Muscle of back (tissue), 13 donors: ENCODE measurements at places on chromosomes 7 and 10.

GRCh38 chr10:91247360-91248111 lies 27.1 kb downstream of the PCGF5 start:
- DNase-seq = no peak

DNA sequence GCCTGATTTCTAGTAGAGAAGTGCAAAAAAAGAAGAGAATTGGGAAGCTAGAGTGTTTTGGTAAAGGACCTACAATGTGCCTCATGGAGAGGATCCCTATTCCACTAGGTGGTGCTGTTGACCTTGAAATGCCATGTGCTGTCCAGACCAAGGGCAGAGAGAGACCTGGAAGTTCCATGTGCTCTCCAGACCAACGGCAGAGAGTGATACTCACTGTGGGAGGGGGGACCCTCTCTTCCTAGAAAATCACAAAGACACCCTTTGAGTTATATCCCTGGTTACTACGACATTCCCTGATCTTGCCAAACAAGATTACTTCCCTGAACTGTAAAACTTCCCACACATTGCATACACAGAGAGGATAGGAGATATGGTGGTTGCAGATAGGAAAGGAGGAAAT lies 212.7 kb upstream of the ZNF804B start:
- no peak for DNase-seq

- DNase-seq = no peak
Measured at GRCh38 chr10:122567056-122567660, 6.6 kb downstream of the DMBT1 start.

- no peak for DNase-seq
Measured at GRCh38 chr10:132386419-132386831, 10.6 kb upstream of the PWWP2B start.

- DNase-seq = no peak
Measured at GRCh38 chr10:128416231-128416630, 290.0 kb upstream of the MKI67 start.

DNA sequence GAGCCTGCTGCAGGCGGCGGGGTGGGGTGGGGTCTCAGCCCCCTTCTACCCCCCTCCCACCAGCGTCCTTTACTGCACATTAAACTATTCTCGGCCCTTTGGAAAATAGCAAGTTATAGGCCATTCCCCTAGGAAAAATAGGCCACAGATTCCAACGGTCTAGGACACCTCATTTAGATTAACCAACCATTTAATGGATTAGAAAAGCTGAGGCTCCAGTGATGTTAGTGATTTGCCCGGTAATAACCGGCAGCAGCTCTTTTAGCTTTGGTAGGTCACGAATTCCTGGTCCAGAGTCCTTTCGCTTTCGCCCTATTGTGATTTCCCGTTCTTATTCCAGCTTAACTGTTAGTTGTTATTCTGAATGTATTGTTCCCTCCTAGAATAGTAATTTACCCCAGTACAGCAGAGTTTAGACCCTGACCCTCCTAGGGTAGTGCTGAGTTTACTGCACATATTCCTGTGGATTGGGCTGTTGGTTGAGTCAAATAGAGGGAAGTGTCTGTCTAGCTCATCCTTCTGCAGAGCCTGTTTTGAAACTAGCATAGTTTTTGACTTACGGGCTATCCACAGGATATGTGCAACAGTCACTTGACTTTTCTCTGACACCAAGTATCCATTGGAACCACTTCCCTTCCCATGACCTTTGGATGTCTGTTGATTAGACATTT lies 754 bp downstream of the GSTO1 start:
- DNase-seq = peak; percentile 43

DNA sequence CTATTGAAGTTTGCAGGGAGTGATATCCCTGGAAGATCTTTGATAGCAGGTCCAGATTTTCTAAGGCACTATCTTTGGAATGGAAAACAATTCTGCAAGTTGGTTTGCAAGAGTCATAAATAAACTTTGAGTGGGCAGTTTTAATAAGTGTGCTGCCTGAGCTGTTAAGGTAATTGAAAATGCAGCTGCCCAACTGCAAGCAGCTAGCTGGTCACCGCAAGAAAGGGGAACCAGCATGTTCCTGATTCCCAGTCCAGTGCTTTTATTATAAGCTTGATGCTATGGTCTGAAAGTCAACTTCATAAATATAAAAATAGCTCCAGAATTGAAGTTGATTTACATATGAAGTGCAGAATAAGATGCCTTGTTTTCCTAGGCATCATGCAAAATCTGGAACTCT lies 308.4 kb downstream of the ZNF248 start:
- DNase-seq = no peak

DNA sequence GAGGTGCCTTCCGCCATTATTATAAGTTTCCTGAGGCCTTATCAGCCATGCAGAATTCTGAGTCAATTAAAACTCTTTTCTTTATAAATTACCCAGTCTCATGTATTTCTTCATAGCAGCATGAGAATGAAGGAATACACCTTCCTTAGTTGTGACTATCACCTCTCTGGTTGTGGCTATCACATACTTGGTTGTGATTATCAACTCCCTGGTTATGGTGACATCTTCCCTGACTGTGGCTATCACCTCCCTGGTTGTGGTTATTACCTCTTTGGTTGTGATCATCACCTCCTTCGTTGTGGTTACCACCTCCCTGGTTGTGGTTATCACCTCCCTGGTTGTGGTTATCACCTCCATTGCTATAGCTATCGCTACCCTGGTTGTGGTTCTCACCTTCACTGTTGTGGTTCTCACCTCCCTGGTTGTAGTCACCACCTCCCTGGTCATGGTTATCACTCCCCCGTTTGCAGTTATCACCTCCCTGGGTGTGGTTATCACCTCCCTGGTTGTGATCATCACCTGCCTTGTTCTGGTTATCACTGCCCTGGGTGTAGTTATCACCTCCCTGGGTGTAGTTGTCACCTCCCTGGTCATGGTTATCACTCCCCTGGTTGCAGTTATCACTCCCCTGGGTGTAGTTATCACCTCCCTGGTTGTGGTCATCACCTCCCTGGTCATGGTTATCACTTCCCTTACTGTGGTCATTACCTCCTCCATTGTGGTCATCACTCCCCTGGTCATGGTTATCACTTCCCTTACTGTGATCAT lies 105.9 kb downstream of the GPR26 start:
- no peak for DNase-seq

DNA sequence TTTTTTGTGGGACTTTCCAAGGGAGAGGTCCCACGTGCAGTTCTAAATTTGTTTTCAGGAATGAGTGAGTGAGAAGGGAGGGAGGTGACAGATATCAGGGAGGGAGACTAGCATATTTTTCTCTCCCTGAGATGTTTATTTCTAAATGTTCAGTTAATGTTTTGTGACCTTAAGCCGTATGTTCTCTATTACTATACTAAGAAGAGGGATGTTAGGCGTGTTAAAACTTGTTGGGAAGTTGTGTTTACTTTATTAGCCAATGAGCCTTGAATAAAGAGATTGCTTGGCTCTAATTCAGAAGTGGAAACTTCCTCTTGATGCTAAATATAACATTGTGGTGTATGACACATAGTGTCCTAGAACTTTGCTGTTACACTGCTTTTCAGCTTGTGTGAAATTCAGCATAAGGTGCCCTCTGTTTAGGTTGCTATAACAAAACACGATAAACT lies 37.3 kb downstream of the DNAH11 start:
- DNase-seq = peak; percentile 1

DNA sequence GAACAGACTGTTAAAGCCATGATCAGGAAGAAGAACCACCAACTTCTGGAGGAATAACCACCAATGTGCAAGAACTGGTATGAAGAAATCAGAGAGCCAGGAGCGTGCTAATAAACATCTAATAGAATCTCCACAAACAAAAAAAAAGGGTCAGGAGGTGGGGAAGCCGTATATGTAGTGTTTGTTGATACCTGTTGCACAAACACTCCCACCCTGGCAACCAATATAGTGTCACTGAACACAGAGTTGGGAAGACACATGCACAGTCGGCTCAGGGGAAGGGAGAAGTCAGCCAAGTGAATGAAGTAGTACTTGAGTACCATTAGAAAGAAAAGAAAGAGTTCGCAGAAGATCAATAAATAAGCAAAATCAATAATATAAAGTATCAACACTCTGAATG lies 400.1 kb downstream of the PARD3 start:
- DNase-seq = no peak

DNA sequence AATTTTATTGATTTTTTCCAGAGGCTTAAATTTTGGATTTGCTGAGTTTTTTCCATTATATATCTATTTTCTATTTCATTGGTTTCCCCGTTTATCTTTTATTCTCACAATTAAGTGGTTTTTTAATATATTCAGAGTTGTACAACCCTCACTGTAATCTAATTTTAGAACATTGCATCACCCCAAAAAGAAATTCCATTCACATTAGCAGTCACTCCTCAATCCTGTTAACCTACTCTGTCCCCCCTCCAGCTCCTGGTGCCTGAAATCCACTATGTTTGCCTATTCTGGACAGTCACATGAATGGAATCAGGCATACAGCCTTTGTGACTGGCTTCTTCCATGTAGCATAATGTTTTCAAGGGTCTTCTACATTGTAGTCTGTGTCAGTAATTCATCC lies 55.8 kb upstream of the ITGA8 start:
- no peak for DNase-seq

GRCh38 chr7:157475601-157476000 lies 138.8 kb downstream of the DNAJB6 start:
- no peak for DNase-seq

DNA sequence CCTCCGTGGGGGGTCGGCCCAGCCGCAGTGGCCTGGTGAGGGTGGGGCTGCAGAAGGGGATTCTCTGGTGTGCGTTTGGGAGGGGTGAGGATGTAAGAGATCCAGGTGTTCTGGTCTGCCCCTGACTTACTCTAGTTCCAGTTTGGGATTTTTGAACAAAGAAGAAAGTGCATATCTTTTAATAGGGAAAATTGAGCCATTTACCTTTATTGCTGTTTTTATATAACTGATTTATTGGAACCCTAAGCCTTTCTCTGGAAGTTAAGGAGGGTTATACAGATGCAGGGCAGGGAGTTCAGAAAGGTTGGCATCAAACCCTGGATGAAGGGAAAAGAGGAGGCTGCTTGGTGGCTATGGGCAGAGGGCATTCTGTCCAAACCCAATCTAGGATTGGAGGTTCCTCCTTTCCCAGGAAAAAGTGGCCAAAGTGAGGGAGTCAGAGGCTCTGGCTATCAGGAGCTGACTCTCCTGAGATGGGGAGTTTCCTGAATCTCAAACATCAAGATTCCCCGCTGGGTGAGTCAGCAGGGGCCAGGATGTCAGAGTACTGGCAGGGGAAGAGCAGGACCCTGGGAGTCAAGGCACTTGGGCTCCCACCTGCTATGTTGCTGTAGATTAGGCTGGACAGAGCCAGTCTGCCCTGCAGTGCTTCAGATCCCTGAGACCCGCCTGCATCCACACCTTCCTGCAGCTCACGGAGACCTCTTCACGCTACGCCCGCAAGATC lies 67.5 kb downstream of the CLIP2 start:
- no peak for DNase-seq

DNA sequence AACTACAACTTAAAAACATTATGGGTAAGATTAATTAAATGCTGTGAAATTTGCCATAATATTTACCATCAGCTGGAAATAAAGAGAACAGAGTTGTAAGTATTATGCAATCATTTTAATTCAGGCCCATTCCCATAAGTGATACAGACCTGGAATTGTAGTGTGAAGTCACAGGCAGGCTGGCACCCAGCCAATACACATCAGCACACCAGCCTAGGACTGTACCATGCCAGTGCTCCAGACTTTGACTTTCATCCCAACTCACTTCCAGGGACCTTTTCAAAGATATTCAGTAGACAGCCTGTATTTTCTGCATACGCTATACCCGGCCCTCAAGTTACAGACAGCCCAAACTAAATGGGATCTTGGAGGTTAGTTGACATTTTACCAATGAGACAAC lies 143.3 kb downstream of the TES start:
- no peak for DNase-seq

DNA sequence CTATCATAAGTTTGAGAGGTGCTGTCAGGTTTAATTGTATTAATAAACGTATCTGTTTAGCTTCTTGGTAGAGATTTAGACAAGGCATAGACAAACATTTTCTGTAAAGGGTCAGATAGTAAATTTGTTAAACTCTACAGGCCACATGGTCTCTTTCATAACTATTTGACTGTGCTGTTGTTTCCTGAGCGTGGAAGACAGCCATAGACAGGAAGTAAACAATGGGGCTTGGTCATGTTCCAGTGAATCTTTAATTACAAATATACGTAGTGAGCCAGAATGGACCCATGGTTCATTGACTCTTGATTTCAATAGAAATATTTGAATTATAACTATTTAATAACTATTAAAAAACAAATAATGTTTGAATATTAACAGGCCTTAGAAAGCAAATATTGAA lies 451.1 kb downstream of the SH2D4B start:
- DNase-seq = no peak

DNA sequence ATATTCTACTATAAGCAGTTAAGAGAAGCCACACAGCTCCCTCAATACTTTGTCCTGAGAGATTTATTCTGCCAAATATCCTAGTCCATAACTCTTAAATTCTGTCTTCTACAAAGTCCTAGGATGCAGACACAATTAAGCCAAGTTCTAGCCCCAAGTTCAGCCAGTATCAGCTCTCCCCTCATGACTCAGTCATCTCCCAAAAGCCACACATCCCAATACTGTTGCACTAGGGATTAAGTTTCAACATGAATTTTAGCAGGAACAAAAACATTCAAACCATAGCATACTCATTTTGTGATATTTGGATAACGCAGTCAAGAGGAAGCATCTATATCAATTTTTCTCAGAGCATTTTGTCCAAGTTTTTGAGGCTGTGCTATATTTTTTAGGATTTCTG lies 277.4 kb downstream of the FZD1 start:
- DNase-seq = no peak

DNA sequence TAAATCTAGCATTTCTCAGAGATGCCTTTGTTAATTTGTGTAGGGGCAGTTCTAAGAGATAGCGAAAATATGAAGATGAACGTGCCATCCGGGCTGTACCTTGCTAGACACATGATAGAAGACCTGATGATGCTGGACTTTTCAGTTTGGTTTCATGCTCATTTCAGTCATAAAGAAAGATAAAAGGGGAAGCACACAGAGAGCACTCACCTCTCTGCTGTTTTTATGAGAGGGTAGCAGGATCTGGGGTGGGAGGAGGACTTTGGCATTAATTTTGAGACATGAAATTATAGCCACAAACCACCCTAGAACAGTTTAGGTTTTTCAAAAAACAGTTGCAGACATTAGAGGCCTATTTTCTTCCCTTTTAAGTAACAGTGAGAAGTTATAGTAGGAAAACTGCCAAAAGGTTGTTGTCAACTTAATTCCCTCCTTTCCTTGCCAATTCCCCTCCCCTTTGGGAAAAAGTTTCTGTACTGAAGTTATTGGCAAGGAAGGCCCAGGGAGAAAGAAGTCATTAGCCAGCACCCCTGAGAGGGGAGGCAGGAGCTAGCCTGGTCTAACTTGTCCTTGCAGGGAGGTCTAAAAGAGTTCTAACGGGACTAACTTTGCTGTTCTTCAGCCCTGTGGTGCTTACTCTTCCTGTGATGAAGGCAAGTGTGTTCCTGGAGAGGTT lies 2.6 kb downstream of the ST7 start:
- peak; percentile 39 for DNase-seq

DNA sequence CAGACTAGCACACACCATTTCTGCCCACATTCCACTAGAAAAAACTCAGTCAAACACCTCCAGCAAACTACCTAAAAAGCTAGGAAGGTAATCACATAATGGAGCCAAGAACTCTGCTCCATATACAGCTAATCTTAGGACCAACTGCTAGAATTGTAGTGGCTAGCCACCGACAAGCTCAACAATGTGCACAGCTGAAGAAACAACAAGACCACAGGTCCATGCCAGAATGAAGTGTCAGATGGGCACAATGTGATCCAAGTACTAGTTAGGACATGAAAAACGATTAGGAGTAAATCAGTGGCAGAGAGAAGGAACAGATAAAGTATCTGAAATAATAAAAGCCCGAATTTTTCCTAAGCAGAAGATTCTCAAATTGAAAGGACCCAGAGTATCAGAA lies 38.6 kb downstream of the TMEM106B start:
- no peak for DNase-seq

- no peak for DNase-seq
Measured at GRCh38 chr7:142381727-142382390, 124.0 kb upstream of the PRSS58 start.
